ENCODE measurements at places on chromosomes 7 and 10.

DNA sequence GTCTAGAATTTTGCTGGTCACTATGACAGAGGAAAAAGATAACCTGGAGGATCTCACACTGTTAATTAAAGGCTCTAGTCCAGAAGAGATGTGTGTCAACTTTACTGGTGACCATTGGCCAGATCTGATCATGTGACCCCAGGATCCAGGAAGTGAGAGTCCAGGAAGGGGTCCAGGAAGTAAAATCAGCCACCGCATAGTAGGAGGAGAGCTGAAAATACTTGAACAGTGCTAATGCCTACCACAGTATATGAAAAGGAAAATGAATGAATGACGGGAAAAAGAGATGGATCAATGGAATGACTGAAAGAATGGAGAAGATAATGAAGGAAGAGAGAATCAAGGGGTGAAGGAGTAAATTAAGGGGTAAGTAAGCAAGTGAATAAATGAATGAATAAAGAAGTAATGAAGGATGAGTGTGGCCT lies 415.3 kb downstream of the RPS24 start:
- no peak for DNase-seq

DNA sequence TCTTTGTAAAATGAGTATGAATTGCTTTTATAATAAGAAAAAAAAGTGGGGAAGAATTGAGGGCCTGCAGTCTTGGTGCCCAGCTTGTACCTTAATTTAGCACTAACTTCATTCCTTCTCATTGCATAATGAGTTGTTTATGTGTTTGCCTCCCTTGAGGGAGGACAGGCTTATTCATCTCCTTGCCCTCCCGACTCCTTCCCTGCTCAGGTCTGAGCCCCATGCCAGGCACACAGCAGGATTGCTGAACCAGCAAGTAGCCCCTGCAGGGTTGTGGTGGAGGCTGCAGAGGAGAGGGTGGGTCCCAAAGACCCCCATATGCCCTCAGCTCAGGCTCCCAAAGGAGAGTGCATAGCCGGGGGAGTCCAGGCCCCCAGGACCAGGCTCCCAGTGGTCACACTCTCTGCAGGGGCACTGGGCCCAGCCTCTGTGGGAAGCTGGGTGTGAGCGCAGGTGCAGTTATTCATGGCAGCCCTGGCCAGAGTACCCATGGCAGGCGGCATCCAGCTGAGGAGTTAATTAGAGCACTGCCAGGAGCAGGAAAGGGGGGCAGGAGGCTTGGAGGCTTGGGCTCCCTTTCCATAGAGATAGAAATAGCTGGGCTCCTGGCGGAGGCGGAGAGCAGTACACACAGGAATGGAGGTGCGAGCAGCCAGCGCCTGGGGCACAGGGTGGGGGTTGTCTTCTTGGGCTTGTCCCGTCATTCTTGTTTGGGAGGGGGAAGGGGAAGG lies 28.2 kb upstream of the GOLGA7B start:
- no peak for DNase-seq

- no peak for DNase-seq
Observed at GRCh38 chr10:63549810-63550209, 28.6 kb downstream of the REEP3 start.

DNA sequence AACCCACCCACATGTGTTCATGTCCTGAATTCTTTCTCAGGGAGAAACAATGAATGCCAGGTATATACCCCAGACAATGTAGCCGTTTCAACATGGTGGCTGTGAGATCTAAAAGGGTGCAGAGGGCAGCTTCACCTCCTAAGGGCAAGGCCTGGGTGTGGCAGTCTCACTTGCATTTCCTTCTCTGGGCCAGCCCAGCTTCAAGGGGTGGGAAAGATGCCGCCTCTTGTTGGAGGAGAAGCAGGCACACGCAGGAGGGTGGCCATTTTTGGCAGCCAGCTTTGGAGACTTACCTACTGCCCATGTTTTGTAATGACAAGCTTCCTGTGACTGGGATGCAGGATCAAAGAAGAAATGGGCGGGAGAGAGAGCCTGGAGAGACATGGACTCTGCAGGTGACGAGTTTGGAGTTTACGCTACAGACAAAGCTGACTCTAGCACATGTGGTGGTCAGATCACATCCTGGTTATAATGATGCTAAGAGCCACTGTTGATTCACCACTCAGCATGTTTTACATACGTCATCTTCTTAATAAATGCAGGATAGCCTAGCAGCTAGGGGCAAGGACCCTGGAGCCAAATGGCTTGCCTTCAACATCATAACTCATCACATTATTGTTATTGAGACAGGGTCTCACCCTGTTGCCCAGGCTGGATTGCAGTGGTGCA lies 116.6 kb downstream of the ANLN start:
- DNase-seq: no peak

DNA sequence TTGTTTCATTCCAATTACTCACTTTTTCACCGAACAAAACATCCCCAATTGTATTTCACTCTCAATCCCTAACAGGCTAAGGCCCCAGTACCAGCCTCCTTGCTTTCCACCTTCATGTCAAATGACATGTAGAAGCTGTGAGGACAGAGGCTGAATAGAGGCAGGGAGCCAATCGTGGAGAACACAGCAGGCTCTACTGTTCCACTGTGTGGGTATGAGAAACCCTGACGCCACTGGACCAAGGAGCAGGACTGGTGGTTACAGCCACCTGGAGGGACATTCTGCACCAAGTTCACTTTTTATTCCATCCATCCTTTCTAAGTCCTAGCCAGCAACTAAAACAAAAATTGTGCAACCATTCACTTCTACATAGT lies 502.8 kb downstream of the SORCS1 start:
- no peak for DNase-seq

DNA sequence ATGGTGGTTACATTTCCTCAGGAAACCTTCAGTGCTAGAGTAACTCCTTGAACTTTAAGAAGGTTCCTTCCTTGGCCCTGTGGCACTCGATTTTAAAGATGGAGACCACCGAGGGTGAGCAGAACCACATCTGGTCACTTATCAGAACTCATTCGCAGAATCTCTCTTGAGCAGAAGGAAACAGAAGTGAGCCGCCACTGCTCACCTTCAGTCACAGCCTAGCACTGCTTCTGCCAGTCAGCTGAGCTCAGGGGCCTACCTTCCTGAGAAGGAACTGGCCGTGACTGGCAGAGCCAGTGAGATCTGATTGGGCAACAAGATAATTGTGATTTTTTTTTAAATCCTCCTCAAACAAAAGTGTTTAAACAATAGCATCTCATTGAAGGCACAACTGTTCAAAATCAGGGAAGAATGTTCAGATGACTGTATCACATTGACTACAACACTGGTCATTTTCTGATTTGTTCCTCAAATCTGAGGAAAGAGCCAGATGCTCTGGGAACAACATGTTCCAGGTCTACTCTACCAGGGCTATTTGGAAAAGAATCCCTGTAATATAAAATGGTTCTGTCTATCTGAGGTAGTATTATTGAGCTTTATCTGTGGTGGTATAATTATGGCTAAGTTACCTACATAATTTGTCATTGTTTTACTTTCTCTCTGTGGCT lies 2.7 kb upstream of the SYPL1 start:
- DNase-seq: no peak

DNA sequence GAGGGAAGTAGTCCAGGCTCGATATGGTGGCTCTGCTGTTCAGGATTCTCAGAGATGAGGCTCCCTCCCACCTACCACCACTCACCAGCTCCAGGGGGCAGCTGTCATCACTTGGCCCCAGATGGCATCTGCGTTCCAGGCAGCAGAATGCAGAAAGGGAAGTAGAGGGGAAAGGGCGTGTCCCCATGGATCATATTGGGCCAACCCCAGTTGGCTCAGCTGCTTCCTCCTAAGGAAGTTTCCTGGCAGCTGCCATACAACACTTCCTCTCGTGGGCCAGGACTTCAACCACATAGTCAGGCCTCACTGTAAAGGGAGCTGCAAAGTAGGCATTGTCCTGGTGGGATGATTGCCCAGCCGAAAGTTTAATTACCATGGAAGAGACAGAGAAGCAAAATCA lies 1.6 kb upstream of the TEX36 start:
- DNase-seq: no peak

DNA sequence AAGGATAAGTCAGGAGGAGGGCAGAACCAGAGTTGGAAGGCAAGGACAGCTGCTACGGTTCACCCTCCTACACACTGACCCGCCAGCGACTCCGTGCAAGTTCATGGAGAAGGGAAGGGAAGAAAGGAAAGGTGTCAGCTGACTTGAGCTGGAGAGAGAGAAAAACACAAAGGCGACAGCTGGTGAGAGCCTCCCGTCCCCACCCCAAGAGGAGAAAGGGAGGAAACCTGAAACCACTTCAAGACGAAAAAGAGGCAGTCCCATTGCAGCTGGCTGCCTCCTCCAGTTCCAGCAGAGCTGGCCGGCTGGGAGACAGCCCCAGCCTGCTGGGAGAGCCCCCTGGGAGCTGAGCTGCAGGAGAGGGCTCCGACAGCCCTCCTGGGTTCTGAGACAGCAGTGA lies 75.2 kb downstream of the PARD3 start:
- no peak for DNase-seq

DNA sequence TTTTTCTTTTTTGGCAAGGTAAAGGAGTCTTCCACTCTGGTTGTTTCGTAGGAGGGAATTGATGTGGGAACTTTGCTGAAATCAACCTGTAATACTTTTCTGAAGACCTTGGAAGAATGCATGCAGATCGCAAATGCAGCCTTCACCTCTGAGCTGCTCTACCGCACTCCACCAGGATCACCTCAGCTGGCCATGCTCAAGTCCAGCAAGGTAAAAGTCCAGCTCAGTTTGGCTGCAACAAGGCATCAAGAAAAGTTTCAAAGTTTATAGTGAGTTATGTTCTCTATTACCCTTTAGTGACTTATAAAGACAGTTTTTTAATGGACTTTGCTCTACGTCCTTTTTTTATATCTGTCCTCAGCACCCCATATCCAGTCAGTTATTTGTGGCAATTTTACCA lies 21.0 kb downstream of the PLEKHA8 start:
- no peak for DNase-seq

- no peak for DNase-seq
Observed at GRCh38 chr7:82410461-82410860, 33.1 kb downstream of the CACNA2D1 start.

GRCh38 chr7:134660242-134660785 lies 13.7 kb downstream of the BPGM start:
- DNase-seq: no peak

GRCh38 chr7:151168003-151168786 lies 701 bp upstream of the GBX1 start:
- DNase-seq: peak; percentile 38

GRCh38 chr7:6248581-6248980 lies 23.8 kb downstream of the CYTH3 start:
- DNase-seq: no peak

DNA sequence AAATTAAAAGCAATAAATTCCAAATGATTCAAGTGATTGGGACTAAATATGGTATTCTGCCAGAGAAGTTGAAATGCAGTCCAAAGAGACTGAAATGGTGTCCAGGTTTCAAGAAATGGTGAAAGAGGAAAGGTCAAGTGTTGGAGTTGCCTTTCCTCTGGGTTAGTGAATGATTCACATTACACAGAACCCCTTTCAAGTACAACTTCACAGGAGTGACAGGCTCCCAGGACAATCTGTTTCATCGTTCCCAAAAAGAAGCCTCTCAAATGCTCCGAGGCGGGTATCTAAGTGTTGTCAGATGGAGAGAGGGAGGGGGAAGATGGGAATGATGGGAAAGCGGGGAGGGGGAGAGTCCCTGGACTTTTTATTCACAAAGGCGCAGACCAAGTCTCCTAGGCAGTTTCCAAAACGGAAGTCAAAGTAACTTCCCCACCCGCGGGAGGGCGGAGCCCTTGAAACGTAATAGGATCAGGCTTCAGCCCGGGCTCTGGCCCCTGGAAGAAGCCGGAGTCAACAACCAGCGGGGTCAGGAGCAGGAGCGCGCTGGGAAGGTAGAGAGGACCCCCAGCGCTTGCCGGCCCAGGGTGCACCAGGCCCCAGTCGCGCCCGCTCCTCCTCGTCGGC lies 754 bp downstream of the SLC25A13 start:
- DNase-seq: no peak

GRCh38 chr10:90866050-90866598 lies 5.7 kb upstream of the RPP30 start:
- no peak for DNase-seq

- DNase-seq: no peak
Observed at GRCh38 chr10:49617121-49618020, 3.5 kb downstream of the CHAT start.

DNA sequence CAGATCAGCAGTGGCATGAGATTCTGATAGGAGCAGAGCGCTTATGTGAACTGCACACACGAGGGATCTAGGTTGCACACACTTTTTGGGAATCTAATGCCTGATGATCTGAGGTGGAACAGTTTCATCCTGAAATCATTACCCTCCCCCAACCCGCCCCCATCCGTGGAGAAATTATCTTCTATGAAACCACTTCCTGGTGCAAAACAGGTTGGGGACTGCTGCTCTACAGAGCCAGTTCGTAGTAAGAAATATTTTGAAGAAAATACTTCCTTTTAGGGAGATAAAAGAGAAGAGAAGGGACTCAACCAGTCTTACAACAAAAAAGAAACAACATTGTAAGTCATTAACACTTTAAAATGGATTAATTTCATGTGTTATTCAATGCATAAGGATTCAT lies 1308.2 kb downstream of the GATA3 start:
- no peak for DNase-seq

DNA sequence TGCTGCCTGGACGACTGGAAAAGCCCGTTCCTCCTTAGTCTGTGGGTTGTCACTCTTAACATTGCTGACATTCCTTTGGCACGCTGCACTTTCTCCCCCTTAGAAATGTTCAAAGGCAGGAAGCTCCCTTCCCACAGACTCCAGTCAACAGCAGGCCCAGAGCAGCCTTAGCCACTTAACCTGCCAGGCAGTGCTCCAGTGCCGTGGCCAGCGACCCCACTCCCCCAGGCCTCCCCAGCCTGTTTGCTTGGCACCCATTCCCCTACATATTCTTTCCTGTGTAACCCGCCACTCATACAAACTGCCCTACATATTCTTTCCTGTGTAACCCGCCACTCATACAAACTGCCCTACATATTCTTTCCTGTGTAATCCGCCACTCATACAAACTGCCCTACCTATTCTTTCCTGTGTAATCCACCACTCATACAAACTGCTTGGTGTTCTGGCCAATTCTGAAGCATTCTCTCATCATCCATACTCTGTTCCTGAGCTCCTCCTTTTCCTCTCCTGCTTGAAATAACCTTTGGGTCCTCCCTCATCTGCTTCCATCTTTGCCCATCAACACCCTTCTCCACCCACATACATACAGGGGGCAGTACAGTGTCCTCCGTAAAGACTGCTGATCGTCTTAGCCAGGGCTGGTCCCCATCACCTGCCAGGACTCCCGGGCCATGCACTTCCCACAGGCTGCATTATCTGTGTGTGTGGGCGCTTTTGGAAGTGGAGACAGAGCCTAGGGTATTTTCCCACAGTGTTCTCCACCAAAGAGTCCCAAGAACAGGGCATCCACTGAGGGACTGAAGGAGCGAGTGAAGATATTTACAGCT lies 57.3 kb downstream of the ADARB2 start:
- DNase-seq: no peak

Data from activated T-helper 1 cell treated with anti-CD3 and anti-CD28 coated beads, Interleukin-2, amount 50 U/mL, for 16 hours (primary cell).